Prostate gland (tissue), 2 donors: ENCODE measurements at places on chromosomes 1 and 21. TPM values are rescaled to one million over a fixed set of nuclear protein-coding genes. Genes with fewer than 3 reads are reported as not detected.

Gene NR5A2
- 2.7 TPM for total RNA-seq

Gene INSRR
- 3.0 TPM for total RNA-seq

Gene SLC9C2
- total RNA-seq = not detected

DNA sequence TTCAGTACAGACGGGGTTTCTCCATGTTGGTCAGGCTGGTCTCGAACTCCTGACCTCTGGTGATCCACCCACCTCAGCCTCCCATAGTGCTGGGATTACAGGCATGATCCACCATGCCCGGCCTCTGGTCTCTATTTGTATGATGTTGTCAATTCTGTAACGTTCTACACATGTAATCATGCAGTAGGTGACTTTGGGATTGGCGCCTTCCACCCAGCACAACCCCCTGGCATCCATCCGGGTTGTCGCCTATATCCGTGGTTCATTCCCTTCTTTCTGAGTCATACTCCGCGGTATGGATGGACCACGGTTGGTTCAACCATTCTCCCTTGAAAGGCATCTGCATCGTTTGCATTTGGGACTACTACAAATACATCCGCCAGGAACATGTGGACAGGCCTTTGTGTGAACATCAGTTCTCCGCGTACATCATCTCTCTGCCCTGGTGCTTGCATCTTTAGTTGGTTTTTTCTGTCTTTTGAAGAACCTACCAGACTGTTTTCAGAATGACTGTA lies 72.1 kb downstream of the PDE9A start:
- no peak for DNase-seq

- no peak for DNase-seq
Observed at GRCh38 chr1:111630567-111630966, 11.0 kb downstream of the RAP1A start.

GRCh38 chr21:46051821-46052675 lies 45.9 kb upstream of the COL6A2 start:
- no peak for DNase-seq

GRCh38 chr1:158494796-158495195 lies 22.8 kb downstream of the OR10R2 start:
- DNase-seq = no peak

- no peak for DNase-seq
Observed at GRCh38 chr1:203103216-203103615, 17.4 kb upstream of the MYOG start.

DNA sequence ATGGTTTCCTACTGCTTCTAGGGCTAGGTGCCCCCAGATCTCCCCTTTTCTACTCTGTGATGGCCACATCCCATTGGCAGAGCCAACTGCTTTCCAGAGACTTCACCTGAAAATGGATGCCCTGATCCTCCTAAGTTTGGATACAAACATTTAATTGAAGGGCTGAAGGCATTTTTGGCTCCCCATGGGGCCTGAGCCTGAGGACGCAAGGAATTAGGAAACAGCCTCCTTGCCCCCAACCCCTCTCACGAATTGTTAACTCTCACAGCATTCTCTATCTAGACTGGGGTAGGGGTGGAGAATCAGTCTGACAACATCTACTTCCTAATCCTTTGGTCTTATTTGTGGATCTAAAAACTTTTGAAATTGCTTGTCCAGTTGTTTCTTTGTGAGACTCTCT lies 108.5 kb upstream of the KCNK2 start:
- no peak for DNase-seq

GRCh38 chr1:220031287-220031686 lies 15.0 kb downstream of the EPRS1 start:
- no peak for DNase-seq

DNA sequence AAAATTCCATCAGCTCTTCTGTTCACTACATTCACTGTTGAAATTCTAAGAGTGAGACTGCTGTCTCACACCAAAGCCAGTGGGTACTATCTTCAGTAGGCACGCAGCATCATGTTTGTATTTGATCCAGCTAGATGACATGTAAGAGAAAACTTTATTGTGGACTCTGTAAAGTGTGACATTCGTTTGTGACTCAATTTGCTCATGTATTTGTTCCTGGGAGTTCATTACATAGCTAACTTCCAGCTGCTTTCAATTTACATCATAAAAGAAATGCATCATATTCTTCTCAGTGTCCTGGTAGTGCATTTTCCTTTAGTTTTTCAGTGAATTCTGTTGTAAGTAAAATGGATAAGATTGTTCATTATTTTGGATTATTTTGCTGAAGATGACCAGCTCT lies 31.4 kb downstream of the CTH start:
- DNase-seq = no peak

GRCh38 chr1:245606157-245606725 lies 451.5 kb downstream of the KIF26B start:
- DNase-seq = no peak

GRCh38 chr1:184253921-184254320 lies 132.9 kb upstream of the C1orf21 start:
- no peak for DNase-seq

- DNase-seq = no peak
Observed at GRCh38 chr1:115189814-115190539, 100.7 kb upstream of the TSPAN2 start.

- no peak for DNase-seq
Observed at GRCh38 chr1:196381544-196381943, 226.7 kb downstream of the KCNT2 start.

GRCh38 chr1:170674986-170675385 lies 11.1 kb downstream of the PRRX1 start:
- DNase-seq = no peak

DNA sequence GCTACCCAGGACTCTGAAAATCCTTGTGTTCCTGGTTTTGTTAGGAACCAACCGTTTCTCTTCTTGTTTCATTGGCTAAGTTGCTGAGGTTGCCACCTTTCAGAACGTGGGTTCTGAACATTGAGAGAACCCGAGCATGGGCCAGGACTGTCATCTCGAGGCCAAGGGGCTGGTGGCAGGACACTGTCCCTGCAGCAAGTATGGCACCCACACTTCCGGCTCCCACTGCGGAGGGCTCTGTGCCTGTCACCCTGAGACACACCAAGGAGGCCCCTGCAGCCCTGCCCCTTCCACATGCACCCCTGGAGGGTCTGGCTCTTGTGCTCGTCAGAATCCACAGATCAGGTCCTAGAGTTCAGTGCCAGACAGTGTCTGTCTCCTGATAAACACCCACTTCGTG lies 39.1 kb upstream of the LRRC3 start:
- no peak for DNase-seq

- DNase-seq = no peak
Observed at GRCh38 chr21:45176141-45176540, 101.8 kb downstream of the ADARB1 start.

DNA sequence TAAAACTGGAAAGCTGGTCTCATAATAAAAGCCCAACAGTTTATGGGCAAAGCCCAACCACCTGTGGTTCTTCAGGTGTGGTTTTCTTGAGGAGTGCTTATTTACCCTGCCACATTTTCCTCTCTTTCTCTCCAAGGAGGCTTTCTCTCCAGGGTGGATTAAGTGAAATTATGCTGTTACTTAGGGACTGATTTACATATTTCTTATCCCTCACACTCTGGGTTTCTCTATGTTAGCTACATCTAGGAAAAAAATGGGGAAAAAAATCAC lies 4.8 kb downstream of the TBX19 start:
- no peak for DNase-seq

GRCh38 chr1:216722821-216723220 lies 408 bp downstream of the ESRRG start:
- DNase-seq = no peak

- no peak for DNase-seq
Observed at GRCh38 chr1:44645476-44646244, 28.6 kb downstream of the TMEM53 start.

DNA sequence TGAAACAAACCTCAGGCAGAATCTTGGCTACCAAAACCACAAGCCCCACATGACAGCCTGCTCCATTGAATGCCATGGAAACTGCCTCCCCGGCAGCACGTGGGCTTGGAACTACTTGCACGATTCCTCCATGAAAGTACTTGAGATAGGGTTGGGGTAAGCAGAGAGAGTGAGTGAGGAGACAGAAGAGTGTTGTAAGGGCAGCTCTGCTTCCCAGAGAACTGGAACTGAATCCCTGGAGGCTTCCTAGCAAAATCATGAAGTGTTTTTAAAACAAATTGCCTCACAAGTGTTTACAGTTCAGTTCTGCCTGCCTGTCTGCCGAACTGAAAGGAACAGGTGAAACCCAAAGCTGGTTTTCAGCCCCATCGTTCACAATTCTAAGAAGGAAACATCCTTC lies 35.3 kb upstream of the DNASE2B start:
- no peak for DNase-seq

DNA sequence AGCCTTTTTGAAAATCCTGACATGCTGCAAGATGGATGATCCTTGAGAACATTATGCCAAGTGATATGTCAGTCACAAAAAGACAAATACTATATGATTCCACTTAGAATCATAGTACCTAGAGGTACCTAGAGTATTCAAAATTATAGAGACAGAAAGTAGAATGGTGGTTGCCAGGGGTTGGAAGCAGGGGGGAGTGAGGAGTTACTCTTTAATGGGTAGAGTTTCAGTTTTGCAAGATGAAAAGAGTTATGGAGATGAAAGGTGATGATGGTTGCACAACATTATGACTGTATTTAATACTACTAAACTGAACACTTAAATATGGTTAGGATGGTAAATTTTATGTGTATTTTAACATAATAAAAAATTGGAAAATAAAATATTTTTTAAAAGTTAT lies 37.9 kb upstream of the PODN start:
- DNase-seq = no peak

DNA sequence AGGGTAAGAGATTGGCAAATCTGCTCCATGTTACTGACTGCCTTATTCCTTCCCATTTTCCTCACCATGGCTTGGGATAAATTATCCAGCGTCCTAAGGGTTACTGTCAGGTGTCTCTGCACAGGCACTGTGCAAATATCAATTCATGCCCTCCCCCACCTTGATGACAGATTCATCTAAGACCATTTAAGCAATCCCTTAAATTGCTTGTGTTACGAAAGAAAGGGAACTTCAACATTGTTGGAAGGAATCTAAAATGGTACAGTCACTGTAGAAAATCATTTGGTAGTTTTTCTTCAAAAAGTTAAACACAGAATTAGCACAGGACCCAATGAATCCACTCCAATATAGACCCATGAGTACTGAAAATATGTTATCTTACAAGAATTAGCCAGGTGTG lies 17.6 kb upstream of the MTARC2 start:
- no peak for DNase-seq
